ENCODE measurements at places on chromosomes 4 and X. TPM values are rescaled to one million over a fixed set of nuclear protein-coding genes. Genes with fewer than 3 reads are reported as not detected.

- H3K4me3 ChIP-seq = no peak overlapping the region
- no peak overlapping the region for H3K27ac ChIP-seq
- no peaks in the 10 kb centered on the region for H3K27me3 ChIP-seq
- peaks cover 6% of the 10 kb centered on the region for H3K36me3 ChIP-seq
- no peaks in the 10 kb centered on the region for H3K4me1 ChIP-seq
- DNase-seq = no peak
Measured at GRCh38 chr4:171985129-171985528, 171.9 kb downstream of the GALNTL6 start.

DNA sequence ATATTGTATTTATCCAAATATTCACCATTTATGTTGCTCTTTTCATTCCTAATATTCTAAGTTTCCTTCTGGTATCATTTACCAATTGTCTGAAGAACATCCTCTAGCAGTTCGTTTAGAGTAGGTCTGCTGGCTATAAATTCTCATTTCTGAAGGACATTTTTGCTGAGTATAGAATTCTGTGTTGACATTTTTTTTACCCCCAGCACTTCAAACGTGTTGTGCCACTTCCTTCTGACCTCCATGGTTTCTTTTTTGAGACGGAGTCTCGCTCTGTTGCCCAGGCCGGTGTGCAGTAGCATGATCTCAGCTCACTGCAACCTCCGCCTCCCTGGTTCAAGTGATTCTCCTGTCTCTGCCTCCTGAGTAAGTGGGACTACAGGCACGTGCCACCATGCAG, 26.4 kb downstream of the JADE3 start:
- no peak overlapping the region for H3K27ac ChIP-seq
- peaks cover 14% of the 10 kb centered on the region for H3K36me3 ChIP-seq
- DNase-seq = no peak
- H3K4me3 ChIP-seq = no peak overlapping the region
- H3K27me3 ChIP-seq = no peaks in the 10 kb centered on the region
- no peaks in the 10 kb centered on the region for H3K4me1 ChIP-seq

DNA sequence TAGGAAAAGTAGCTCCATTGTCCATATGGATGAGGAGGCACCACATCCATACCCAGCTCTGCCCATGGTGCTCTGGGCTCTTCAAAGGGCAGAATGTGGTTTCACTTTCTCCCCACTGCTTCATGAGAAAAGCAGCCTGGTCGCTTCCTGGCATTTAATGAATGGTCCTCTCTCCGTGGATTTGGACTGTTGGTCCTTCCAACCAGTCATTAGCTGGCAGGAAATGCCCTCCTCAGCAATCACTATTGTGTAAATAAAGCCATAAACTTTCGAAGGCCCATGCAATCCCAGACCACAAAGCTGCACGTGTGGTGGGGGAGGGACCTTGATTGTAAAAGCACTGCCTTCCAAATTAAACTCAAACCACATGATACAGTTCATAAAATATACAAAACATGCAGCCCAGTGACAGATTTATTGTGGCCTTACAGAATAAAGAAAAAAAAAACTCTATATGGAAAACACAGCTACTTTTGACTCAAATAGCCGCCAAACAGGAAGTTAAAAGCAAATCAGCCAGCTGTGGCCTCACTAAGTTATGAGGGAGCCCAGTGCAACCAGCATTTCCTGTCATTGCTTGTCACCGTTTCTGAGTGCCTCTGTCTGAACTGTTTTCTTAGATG, 8.1 kb downstream of the MBNL3 start:
- H3K4me1 ChIP-seq = peaks cover 18% of the 10 kb centered on the region
- no peaks in the 10 kb centered on the region for H3K27me3 ChIP-seq
- H3K36me3 ChIP-seq = no peaks in the 10 kb centered on the region
- H3K4me3 ChIP-seq = no peak overlapping the region

DNA sequence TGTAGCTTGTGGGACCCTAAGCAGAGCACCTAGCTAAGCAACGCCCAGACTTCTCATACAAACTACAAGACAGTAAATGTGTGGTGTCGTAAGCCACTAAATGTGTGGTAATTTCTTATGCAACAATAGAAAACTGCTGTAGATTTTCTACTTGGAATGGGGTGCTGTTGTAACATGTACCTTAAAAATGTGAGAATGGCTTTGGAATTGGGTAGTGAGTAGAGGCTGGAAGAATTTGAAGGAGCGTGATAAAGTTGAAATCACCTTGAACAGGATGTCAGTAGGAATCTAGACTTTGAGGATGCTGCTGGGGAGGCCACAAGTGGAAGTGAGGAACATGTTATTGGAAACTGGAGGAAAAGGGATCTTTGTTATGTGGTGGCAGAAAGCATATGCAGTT, 43.2 kb upstream of the FUNDC1 start:
- H3K4me1 ChIP-seq = no peaks in the 10 kb centered on the region
- no peak for DNase-seq
- no peak overlapping the region for H3K27ac ChIP-seq
- H3K36me3 ChIP-seq = peaks cover 6% of the 10 kb centered on the region

GRCh38 chr4:143390764-143391163, 54.1 kb downstream of the GAB1 start:
- DNase-seq = no peak
- H3K4me1 ChIP-seq = peaks cover 4% of the 10 kb centered on the region
- no peaks in the 10 kb centered on the region for H3K27me3 ChIP-seq
- H3K27ac ChIP-seq = no peak overlapping the region

GRCh38 chr4:56768763-56769162, 52.7 kb downstream of the SPINK2 start:
- H3K27me3 ChIP-seq = no peaks in the 10 kb centered on the region
- H3K4me1 ChIP-seq = no peaks in the 10 kb centered on the region
- no peaks in the 10 kb centered on the region for H3K36me3 ChIP-seq
- peak; percentile 38 for DNase-seq
- no peak overlapping the region for H3K27ac ChIP-seq

The PDK3 gene
- 47.3 TPM for total RNA-seq

The ETDB gene
- not detected for total RNA-seq

The TCEAL7 gene
- total RNA-seq = 2.7 TPM
